ENCODE measurements at places on chromosomes 1 and 21.

DNA sequence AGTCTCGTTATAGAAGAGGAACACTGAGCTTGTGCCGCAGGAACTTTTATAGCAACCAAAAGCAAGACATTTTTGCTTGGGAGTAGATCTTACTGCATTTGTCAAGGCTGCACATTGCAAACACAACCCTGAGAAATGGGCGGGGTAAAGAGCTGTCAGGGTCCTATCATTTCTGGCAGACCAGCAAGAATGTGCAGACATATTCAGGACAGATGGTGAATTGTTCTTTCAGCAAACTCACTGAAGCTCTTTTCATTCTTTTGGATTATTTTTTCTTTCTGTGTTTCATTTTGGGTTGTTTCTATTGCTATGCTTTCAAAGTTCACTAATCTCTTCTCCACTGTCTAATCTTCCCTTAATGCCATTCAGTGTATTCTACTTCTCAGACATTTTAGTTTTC, 5.1 kb upstream of the ACTN2 start:
- no peak for DNase-seq

GRCh38 chr1:160744199-160744851, 5.3 kb downstream of the SLAMF7 start:
- no peak for DNase-seq

DNA sequence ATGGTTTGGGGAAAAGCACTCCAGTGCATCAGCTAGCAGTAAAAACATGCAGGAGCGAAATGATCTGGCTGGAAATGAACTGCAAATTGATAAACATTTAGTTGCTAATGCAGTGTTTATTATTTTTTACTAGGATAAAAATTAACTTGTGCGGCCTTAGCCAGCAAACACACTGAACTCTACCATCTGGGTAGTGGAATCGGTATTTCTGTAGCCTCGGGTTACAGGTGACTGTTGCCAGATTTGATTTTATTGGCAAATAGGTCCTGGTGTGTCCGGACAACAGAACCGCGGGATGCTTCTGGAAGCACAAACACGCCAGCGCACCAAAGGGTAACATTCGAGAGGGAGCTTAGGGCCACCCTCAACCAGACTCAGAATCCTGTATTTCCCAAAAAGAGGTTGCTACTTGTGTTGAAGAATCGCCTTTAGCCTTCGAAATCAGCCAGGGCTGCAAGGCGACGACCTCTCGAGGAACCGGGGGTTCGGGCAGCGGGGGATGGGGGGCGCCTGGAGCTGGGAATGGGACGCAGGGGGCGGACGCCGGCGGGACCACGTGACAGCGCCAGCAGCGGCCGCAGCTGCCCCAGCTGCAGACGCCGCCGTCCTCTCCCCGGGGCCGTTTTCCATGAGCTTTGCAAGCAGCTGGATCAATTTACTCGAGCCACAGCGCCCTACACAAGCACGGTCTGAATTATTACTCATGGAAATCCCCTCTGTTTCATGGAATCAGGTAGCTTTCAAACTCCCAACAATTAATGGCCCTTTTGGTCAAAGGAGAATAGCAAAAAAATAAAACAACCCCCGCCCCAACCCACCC, 158.8 kb downstream of the TOMM20 start:
- DNase-seq, result peak; percentile 15

DNA sequence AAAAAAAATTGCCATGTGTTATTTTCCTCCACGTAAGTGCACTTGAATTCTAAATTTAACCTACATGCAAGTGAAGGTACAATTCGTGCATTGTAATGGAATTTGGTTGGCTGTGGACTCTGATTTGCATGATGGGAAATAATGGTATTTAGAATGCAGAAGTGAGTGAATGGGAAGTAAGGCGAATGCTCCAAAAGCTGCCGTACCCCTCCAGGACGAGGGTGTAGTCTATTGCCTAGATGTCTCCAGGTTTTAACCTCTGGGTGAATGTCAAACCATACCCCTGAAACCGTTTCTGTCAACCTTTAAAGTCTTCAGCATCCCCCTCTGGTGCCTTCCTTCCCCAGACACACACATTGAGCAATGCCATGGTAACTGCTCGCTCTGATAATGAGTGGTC, 44.5 kb downstream of the KIAA0040 start:
- DNase-seq, result no peak

- DNase-seq, result no peak
These were observed 173.2 kb downstream of the RRAGC start for GRCh38 chr1:38686167-38686926.

GRCh38 chr1:15627343-15627988, 10.2 kb downstream of the DDI2 start:
- peak; percentile 78 for DNase-seq

DNA sequence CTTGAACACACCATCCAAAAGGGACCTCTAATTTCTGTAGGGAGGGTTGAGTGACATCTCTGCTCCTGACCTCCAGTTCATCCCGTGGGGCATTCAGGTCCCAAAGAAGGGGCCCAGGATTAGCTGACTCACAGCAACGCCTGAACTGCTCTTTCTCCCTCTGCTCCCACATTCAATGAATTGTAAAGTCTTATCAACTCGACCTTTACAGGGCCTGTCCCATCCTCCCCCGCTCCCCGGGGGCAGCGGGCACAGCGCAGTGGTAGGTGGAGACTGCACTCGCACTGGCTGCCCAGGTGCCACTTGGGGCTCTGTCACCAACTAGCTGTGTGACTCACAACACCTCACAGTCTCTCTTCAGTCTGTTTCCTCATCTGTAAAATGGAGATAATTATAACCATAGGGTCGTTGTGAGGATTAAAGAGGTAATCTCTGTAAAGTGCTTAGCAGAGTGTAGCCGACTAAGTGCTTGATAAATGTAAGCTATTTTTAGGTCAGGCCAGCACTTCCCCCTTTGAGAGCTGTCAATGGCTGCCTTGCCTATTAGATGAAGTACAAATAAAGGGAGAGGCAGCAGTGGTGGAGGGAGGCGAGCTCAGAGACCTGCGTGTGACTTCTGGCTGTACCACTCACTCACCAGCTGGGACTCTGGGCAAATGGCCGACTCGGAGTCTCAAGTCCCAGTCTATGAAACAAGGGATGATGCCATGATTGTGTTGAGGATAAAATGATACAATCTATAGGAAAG, 637 bp upstream of the MYBPHL start:
- no peak for DNase-seq

DNA sequence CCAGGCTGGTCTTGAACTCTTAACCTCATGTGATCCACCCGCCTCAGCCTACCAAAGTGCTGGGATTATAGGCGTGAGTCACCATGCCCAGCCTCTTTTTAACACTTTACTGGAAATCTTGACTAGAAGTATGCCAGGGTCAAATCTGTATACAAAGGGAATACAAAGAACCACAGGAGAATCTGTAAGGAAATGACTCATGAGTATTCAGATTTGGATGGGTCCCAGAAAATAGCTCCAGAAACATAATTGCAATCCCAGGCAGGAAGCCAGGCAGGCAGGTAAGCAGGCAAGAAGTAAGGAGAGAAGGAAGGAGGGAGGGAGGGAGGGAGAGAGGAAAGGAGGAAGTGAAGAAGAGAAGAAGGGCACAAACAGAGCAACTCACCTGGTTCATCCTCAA, 22.8 kb upstream of the TIAM1 start:
- DNase-seq, result no peak

- DNase-seq, result no peak
These were observed 174.3 kb downstream of the NEK7 start for GRCh38 chr1:198330982-198331615.

GRCh38 chr1:162386292-162387225, 5.0 kb downstream of the C1orf226 start:
- no peak for DNase-seq

DNA sequence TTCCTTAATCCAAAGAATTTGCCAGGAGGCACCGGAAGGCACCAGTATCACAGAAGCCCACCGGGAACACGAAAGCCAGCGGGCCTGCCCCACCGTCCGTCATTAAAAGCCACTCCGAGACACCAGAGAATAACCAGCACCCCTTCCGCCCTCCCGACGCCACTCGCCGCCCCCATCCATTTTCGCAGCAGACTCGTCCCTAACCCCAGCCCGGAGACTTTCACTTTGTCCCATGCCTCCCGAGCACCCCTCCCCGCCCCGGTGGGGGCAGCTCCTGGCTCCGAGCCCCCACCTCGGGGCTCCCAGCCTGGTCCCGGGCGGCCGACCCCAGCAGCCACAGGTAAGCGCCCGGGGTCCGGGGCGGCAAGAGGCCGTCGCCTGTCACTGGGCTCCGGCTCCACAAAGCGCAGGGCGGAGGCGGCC, 105.4 kb downstream of the SLC45A1 start:
- peak; percentile 49 for DNase-seq

- DNase-seq, result no peak
These were observed 66.0 kb downstream of the GNG4 start for GRCh38 chr1:235583511-235584001.

DNA sequence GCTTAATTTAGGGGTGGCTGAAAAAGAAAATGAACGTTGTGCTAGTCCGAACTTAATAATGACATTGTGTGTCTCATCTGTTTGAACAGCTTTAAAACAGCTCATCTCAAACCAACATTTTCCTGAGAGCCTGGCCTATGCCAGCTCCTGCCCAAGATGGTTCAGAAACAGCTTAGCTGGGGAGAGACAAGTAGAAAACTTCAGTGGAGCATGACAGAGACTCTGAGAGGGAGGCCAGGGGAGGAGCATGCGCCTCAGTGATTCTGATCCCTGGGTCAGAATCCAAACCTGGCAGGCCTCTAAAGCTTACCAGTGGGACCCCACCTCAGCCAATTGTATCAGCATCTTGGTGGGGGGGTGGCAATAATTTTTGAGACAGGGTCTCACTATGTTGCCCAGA, 99.3 kb downstream of the TAS1R2 start:
- DNase-seq, result no peak

GRCh38 chr1:35226546-35226945, 33.6 kb upstream of the SFPQ start:
- no peak for DNase-seq

GRCh38 chr1:233909195-233909594, 4.7 kb downstream of the SLC35F3 start:
- DNase-seq, result no peak

GRCh38 chr1:15717418-15718125, 18.5 kb upstream of the SLC25A34 start:
- no peak for DNase-seq

GRCh38 chr1:41894808-41895483, 23.8 kb downstream of the HIVEP3 start:
- DNase-seq, result no peak

GRCh38 chr1:21594935-21595897, 73.9 kb downstream of the RAP1GAP start:
- DNase-seq, result no peak

- DNase-seq, result no peak
These were observed 132.2 kb downstream of the CLIC6 start for GRCh38 chr21:34800797-34801518.

- no peak for DNase-seq
These were observed 1.1 kb upstream of the LCK start for GRCh38 chr1:32249831-32250525.

GRCh38 chr1:191026828-191027227, 549.2 kb upstream of the BRINP3 start:
- no peak for DNase-seq

DNA sequence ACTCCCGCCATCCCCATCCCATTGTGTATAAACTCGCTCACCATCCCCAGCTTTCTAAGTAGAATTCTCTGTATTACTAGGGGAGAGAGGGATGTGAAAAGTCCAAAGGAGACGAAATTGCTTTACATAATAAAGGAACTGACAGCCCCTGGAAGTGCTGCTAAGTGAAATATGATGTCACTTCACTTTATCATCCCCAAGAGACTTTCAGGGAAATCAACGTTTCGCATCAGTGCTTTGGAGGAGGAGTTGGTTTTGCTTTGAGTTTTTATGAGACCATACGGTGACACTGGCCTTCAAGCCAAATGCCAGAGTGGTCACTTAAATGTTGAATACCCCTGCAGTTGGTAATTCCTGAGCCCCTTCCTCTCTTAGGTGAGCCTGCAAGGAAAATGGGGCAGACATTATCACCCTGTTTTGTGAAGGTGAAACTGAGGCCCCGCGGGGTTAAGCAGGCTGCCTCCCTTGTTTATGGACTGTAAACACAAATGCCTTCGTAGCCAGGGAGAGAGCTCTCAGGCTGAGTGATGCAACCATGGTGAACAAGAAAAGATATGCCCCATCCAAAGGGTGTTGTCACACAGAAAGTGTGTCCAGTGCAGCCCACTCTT, 58.4 kb upstream of the KAZN start:
- DNase-seq, result no peak

DNA sequence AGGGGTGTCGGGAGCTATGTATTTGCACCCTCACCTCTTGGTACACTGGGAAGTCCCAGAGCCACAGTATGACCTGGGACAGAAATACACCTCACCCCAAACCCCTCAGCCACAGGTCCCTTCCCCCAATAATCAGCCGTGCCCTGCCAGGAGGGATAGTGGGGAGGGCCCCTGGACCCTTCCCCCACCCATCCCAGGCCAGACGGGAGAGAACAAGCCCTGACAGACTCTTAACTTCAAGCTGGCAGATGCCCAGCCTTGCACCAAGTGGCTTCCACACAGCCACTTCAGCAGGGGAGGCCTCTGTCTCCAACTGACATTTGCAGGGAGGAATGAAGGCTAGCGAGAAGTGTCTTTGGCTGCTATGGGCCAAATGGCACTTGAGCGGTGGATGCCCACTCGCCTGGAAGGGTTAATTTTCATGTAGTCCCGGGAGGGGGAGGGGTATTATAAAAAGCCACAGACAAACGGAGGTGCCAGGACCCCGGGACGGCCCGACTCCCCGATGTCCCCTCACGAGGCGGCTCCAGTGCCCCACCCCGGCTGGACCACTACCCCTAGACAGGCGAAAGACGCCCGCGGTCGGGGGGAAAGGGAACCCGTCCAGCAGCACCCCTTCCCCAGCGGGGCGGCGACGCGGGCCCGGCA, 495 bp downstream of the SYNC start:
- no peak for DNase-seq

DNA sequence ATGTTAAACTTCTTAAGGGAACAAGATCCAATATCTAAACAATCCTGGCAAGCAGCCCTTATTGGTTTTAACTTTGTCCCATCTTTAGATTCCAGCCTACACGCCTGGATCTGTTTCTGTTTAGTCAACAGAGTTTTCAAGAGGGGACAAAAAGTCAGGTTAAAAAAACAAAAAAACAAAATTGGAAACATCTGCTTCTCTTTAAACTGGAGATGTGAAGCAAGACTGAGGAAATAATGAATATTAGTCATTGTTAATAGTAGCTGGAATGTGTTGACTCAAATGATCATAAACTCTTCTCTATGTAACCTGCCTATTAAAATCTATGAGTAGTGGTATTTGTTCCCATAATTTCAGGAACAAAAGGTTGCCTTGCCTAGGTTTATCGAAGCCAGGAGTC, 55.0 kb downstream of the NID1 start:
- DNase-seq, result no peak

DNA sequence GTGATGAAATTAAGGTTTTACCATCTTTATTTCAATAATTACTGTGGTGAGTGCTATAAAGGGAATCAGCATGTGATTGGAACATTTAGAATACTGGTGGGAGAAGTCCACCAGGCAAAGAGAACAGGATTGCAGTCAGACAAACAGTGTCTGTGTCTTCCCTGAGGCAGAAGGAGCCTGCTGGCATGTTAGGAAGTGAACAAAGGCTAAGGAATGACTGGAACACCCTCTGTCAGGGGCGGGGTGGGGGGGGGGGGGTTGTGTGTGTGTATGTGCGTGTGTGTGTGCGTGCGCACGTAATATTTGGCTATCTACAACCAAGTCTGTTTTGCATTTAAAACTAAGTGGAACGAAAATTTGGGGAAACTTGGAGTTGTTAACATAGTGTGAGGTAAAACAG, 30.2 kb downstream of the SRRM1 start:
- no peak for DNase-seq
